ENCODE measurements at places on chromosomes 4 and X.

- no peak for DNase-seq
Observed at GRCh38 chrX:149916745-149917392, 12.5 kb upstream of the HSFX4 start.

DNA sequence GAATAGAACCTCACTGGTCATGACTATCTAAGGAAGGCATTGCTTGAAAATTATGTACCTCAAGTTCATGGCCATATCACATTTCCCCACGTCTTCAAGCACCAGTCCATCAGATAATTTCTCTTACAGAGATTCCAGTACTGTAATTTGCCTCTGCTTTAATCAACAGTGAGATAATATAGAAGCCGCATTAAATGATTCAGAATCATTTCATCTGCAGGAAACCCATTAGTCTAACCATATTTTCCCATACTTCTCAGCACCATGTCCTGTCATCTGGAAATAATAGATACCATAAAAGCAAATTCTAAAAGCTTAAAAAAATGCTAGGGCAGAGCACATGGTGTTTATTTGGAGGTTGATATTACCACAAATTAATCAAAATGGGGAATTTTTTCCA lies 310.3 kb upstream of the SLIT2 start:
- no peak for DNase-seq

DNA sequence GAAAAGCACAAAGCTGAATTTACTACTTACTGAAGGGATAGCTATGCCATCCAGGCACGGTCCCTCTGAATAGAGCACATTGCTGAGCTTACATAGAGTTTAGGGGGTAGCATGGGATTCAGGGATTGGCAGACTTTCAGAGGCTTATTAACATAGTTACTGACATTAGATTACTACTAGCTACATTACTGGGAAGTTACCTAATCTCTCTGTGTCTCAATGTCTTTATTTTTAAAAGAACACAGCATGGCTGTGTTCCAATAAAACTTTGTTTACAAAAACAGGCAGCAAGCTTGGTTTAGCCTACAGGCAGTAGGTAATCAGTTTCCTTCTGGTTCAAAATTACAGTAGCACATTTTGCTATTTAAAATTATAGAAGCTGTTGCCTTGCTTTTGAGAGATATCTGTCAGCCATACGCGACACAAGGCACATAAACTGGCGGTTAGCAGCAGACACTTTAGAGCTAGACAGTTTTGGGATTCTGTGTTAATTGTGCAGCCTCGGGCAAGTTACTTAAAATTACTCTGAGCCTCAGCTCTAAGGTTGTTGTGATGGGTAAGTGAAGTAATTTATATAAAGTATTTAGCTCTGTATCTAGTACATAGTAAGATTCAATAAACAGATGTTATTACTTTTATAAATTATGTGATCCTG lies 6.9 kb downstream of the KLHL8 start:
- DNase-seq, result no peak

DNA sequence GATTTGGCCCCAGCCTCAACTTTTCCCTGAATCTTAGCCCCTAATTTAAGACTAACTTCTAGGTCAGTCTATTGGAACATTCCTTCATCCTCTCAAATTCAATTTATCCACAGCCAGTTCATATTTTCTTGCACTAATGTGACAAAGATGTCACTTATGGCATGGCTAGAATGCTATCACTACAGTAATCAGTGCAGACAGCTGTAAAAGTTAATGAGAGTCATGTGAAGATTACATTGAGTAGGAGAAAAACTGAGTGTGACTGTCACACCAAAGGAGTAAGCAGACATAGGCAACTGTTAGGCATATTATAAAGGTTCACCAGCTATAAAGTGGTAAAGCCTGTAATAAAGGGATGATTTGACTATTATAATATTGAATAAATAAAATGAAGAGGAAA lies 42.6 kb downstream of the GABRG1 start:
- no peak for DNase-seq

- DNase-seq, result no peak
Observed at GRCh38 chrX:12441381-12442128, 303.3 kb downstream of the FRMPD4 start.

- DNase-seq, result no peak
Observed at GRCh38 chrX:66020631-66021334, 19.1 kb downstream of the VSIG4 start.
